ENCODE measurements at places on chromosomes 16 and 17. TPM values are rescaled to one million over a fixed set of nuclear protein-coding genes. Genes with fewer than 3 reads are reported as not detected.

- no peak for DNase-seq
Measured at GRCh38 chr16:47064775-47065174, 79.0 kb downstream of the NETO2 start.

DNA sequence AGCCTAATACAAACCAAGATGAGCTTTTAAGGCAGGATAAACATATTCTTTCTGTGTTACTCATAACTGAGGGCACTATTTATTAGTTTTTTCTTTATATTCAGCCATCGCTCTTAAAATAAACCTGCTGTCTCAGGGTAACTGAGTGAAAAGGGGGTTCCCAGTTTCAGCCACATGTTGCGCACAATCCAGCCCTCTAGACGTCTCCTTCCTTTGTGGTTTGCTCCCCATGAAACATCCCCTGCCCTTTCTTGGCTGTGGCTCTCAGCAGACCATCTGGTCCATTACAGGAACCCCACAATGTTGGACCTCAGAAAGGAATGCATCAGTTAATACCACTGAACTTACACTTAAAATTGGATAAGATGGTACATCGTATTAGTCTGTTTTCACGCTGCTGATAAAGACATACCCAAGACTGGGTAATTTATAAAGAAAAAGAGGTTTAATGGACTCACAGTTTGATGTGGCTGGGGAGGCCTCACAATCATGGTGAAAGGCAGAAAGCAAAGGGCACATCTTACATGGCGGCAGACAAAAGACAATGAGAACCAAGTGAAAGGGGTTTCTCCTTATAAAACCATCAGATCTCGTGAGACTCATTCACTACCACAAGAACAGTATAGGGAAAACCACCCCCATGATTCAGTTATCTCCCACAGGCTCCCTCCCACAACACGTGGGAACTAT lies 12.6 kb upstream of the IL21R start:
- DNase-seq, result no peak

DNA sequence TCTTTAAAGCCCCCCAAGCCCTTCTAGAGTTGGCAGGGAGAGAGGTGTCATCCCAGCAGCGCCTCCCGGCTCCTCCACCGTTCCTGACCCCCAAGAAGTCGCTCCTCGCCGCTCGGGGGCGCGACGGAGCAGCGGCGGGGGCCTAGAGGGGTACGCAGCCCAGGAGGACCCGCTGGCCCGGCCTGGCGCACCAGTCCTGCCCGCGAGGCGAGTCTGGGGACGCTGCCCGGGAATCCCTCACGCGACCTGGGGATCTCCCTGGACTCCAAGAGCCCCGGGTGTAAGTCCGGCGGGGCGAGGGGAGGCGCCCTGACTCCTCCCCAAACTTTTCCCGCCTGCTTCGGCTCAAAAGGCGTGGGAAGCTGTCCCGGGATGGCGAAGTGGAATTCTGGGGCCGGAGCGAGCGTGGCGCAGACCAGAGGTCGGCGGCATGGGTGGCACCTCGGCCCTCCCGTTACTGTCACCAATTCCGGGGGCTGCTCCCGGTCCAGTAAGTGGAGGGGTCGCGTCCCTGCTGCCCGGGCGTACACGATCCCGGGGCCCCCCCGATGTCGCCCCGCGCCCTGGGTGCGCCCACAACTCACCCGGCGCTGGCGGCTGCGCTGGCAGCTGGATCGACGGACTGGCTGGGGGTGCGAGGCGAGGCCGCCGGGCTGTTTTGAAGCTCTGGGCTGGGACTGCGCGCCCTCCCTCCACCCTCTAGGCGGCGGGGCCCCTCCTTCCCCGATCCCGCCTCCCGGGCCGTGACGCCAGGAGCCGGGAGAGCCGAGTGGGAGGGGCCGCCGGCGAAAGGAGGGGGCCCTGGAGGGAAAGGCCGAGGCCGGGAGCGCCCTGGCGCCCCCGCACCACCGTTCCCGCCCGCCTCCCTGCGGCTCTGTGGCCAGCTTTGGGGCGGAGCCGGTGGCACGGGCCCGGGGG lies at the start of gene EMP2:
TSS of gene EMP2 (minus strand) at position 634 of the 918 bp plus-strand sequence. CDS start 32,981 bp downstream, outside the sequence.
- peak; percentile 60 for DNase-seq

DNA sequence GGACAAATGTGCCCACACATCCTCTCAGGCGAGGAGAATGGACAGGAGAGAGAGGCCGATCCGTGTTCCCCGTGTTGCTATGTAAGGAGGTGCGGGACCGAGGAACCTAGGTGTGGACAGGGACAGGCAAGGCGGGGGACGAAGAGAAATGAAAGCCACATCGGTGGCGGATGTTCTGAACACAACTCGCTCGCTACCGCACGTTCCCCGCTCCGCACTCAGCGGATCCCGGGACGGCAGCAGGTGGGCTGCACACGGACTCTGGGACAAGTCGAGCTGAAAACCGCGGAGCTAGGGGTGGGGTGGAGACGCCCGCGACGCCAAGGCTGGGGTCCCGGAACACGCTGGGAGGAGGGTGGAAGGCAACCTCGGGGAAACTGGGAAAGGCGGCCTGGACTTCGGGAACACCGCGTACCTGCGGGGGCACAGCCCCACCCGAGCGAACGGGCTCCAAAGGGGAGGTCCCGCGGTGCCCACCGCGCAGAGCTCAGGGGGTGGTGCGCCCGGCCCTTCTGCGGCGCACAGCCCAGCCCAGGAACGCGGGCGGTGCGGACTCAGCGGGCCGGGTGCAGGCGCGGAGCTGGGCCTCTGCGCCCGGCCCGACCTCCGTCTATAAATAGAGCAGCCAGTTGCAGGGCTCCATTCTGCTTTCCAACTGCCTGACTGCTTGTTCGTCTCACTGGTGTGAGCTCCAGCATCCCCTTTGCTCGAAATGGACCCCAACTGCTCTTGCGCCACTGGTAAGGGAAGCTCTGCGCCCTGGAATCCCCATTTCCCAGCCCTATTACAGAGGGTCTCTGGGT lies at the start of gene MT1E:
TSS of gene MT1E (plus strand) at position 642 of the 803 bp plus-strand sequence. CDS start at position 713, 71 bp downstream.
- peak; percentile 60 for DNase-seq

- DNase-seq, result no peak
Measured at GRCh38 chr17:78107976-78108725, 20.4 kb downstream of the TMC6 start.

DNA sequence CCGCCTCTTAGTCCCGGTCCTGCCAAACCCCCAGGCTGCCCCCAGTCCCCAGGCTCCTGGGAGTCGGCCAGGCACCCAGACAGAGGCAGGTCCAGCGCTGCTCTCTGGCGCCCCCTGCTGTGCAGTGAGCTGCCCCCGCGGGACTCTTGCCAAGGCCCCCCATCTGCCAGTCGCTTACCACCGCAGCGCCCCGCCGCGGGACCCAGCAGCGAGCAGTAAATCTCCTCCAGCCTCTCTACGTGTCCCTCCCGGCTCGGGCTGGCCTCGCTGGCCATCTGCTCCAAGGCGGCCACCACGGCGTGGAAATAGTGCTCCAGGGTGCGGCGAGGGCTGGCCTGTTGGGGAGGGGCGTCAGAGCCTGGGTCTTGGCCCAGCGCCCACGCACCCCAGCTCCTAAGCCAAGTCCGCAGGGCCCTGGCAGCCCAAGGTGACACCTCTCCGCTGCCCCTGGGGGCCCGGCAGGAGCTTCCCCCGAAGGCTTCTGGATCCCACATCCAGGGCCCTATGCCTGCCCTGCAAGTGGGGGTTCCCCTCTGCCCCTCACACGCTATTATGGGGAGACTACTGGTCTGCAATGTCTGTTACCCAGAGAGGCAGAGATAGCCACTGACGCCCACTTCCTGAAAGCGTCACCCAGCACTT lies 33.7 kb upstream of the MFSD6L start:
- no peak for DNase-seq

- DNase-seq, result peak; percentile 82
Measured at GRCh38 chr17:45311760-45312476, 4.9 kb downstream of the MAP3K14 start.

DNA sequence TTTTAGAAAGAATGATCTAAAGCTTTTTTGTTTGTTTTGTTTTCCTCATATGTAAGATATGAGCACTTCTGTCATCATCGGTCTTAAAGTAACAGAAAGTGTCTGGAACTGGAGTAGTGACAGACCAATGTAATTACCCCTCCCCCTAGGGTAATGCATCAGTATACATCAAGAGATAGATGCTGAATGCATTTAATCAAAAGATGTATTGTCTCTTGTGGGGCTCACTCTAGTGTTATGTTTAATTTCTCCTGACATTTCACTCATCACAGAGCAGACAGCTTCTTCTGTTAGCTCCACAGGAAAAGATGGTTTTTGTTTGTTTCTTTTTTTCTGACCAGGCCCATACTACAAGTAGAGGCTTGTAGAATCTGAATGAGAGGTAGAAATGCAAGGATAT lies 168.7 kb upstream of the C17orf78 start:
- DNase-seq, result no peak

DNA sequence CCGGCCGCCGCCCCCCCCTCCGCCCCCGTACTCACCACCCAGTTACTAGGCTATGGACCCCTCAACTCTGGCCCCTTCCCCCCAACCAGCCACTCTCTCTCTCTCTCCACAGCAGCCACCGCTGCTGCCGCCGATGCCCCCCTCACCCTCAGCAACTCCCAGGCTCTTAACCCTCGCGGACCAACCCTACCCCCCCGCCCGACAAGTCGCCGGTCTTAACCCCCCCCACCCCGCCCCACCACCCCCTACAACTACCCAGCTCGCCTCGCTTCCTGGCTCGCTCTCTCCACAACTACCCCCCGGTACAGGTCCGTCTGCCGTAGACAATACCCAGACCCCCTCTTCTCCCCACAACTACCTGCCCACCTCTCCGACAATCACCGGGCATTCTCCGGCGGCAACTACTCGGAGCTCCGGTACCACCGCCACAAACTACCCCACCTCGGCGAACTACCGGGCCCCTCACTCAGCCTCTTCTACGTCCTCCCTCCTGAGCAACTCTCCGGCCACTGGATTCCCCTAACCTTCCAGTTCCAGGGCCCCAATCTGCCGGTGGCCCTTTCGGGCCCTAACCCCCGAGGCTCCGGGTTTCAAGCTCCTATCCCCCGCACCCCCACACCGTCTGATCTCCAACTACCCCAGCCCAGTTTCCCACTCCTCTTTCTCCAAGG lies 702 bp downstream of the PHF23 start:
- no peak for DNase-seq

GRCh38 chr16:88881007-88881615 lies 14.7 kb upstream of the PABPN1L start:
- no peak for DNase-seq

GRCh38 chr16:16817196-16817595 lies 438.3 kb downstream of the NPIPA7 start:
- DNase-seq, result no peak

DNA sequence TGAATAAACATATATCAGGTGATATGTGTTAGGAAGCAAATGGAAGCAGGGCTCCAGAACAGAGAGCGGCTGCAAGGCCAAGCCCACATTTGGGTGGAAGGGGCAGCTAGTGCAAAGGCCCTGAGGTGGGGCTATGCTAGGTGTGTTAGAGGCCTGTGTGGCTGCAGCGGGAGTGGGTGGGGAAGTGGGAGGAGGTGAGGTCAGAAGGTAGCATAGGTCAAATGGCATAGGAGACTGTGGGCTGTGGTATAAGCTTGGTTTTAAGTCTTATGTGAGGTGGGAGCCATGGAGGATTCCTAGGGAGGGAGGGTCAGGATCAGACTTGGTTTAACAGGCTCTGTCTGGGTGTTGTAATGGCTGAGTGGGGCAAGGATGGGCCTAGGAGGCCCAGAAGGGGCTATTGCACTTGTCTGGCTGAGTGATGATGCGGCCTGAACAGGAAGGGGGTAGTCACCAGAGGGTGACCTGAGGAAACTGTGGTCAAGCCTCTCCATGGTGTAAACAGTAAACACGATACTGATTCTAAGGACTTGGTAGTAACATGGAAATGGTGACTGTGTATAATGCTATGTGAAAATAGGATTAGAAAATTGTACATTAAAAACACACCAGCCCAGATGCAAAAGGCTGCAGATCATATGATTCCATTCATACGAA lies 31.1 kb downstream of the RAI1 start:
- no peak for DNase-seq

GRCh38 chr17:66548659-66549310 lies 246.4 kb downstream of the PRKCA start:
- no peak for DNase-seq

GRCh38 chr16:31354394-31355291 lies at the start of gene ITGAX:
TSS of gene ITGAX (plus strand) at chr16:31355176. CDS start at chr16:31355255, 79 bp downstream.
- peak; percentile 61 for DNase-seq

- DNase-seq, result peak; percentile 91
Measured at GRCh38 chr17:34252444-34253138, 2.5 kb upstream of the CCL2 start.

GRCh38 chr17:27804113-27804512 lies 3.8 kb upstream of the NOS2 start:
- DNase-seq, result no peak

DNA sequence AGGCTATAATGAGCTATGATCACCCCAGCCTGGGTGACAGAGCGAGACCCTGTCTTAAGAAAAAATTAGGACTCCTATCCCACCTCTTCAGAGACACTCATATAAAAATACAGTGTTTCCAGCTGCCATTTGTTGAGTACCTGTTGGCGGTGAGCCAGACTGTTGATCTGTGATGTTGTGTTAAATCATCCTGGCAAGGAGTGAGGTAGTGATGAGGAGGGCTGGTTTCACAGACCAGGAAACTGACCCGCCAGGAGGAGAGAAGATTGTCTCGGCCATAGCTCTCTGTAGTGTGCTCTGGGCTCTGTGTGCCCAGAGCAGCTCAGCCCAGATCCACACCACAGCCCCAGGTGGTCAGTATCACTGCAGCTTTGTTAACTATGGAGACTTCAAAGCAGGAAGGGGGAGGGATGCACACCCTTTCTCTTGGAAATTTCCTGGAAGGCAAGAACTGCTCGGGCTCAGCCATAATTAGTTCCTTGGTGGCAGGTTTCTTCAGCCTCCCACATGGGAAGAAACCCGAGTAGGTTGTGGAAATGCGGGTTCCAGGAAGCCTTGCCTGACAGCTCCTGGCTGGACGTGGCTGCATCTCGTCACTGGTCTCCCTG lies 343.0 kb downstream of the SNX29 start:
- no peak for DNase-seq

- DNase-seq, result no peak
Measured at GRCh38 chr17:13134076-13134475, 116.2 kb upstream of the ELAC2 start.

GRCh38 chr17:78957128-78957527 lies 22.6 kb downstream of the LGALS3BP start:
- DNase-seq, result peak; percentile 79

GRCh38 chr16:29868396-29869009 lies 5.5 kb upstream of the CDIPT start:
- DNase-seq, result no peak

The CARD14 gene
- total RNA-seq, result 0.29 TPM

The LGALS9B gene
- 10.9 TPM for total RNA-seq

The SPATA32 gene
- not detected for total RNA-seq

The BMERB1 gene
- total RNA-seq, result 67.0 TPM

The AANAT gene
- total RNA-seq, result not detected

The TAF15 gene
- total RNA-seq, result 130 TPM

The CCDC40 gene
- 13.5 TPM for total RNA-seq

The HOXB6 gene
- total RNA-seq, result 2.0 TPM

The MLKL gene
- 12.8 TPM for total RNA-seq

The TNK1 gene
- 11.7 TPM for total RNA-seq

The CCL16 gene
- 0.35 TPM for total RNA-seq
